ENCODE measurements at places on chromosomes 3 and 15.

DNA sequence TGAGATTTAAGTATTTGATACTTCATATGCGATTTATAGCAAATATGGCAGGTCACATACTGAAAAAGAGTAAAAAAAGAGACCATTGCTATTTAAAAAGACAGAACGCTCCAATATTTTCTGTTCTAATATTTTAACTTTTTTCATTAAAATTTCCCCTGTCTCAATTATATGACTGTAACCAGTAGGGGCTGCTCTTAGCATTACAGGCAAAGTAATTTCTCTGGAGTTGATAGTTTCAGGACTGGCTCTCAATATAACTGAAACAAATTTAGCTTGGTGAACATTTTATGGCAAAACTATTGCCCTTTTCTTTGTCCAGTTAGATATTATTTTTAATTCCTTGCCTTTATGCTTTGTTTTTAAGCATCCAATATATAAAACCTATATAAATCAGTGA lies 286.3 kb upstream of the ROBO2 start:
- DNase-seq: no peak

DNA sequence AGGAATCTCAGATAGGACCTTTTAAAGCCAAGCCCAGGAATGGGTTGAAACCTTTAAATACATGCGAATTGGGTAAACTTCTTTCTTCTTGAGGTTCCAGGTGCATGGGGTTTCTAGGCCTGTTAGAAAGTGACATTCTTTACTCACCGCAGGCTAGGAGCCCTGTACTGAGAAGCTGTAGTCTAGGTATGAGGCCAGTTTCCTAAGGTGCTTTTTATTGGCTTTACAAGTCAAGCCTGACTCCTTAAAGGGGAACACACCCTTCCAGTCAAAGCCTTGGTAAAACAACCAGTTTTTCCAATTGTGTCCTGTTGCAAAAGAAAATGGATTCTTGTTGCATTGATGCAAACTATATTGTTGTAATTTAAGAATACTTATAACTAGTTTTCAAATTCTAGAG lies 76.1 kb upstream of the ATP11B start:
- no peak for DNase-seq

DNA sequence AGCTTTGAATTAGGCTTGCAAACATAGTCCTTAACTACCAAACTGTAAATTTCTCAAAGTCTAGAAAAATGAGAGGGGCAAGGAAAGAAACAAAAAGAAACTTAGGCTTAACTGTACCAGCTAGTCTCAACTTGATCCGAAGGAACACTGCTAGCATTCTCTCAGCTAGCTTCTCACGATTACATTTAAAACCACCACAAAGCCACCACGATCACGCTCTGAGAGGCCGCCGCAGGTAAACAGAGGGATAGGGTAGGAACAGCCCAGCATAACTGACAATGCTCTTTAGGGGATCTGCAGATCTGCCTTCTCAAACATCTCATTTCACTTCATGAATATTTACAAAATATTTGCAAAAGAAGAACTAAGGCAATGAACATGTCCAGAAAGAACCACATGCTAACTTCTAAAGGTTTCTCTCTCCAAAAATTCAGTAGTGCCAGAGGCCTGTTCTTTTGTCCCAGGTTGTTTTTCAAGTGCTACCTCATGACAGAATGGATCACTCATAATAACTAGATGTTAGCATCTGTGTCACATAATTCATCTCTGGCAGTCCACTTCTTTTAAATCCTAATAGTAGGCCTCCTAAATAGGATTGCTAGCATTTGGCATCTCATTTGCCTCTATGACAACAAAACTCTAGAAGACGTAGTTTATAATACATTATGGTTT lies 18.9 kb downstream of the VGLL4 start:
- no peak for DNase-seq

GRCh38 chr15:74132681-74133651 lies 2.6 kb downstream of the ISLR2 start:
- peak; percentile 37 for DNase-seq

GRCh38 chr3:73530022-73530396 lies 94.7 kb downstream of the PDZRN3 start:
- no peak for DNase-seq

GRCh38 chr3:15667484-15667883 lies 65.9 kb downstream of the BTD start:
- DNase-seq: no peak

- no peak for DNase-seq
Observed at GRCh38 chr3:42658091-42658770, 4.7 kb downstream of the ZBTB47 start.
